Regular cardiac myocyte (primary cell): ENCODE measurements at places on chromosomes 1 and 21. TPM values are rescaled to one million over a fixed set of nuclear protein-coding genes. Genes with fewer than 3 reads are reported as not detected.

Gene AJAP1
- under 0.01 TPM in 1 of 2 replicates, not detected in the other for total RNA-seq

Gene SPOCD1
- 32.8 and 44.0 TPM in 2 replicates for total RNA-seq

Gene OR2AK2
- total RNA-seq, result 0.28 TPM in 1 of 2 replicates, not detected in the other

Gene EXO1
- 5.9 and 29.1 TPM in 2 replicates for total RNA-seq

Gene RCAN1
- 174 and 809 TPM in 2 replicates for total RNA-seq

Gene DIO1
- not detected in 2 replicates for total RNA-seq

Gene OR6K3
- total RNA-seq, result not detected in 2 replicates

Gene AXDND1
- total RNA-seq, result 1.1 and 1.2 TPM in 2 replicates

Gene B4GALT2
- total RNA-seq, result 75.3 and 79.8 TPM in 2 replicates

Gene PROX1
- total RNA-seq, result 0.28 and 0.38 TPM in 2 replicates

Gene FCGR3A
- not detected in 2 replicates for total RNA-seq

Gene KCNC4
- total RNA-seq, result 5.1 and 6.3 TPM in 2 replicates

Gene HCRTR1
- under 0.01 TPM in 1 of 2 replicates, not detected in the other for total RNA-seq

Gene GPA33
- total RNA-seq, result not detected in 2 replicates

Gene CRP
- not detected in 2 replicates for total RNA-seq

Gene ATP6V1G3
- not detected in 2 replicates for total RNA-seq

Gene PLEKHN1
- total RNA-seq, result 0.28 and 0.58 TPM in 2 replicates

Gene SPRR2A
- total RNA-seq, result not detected in 2 replicates

Gene AK4
- total RNA-seq, result 98.2 and 116 TPM in 2 replicates

Gene SELENON
- total RNA-seq, result 10.0 and 11.8 TPM in 2 replicates

Gene TDRD5
- not detected in 2 replicates for total RNA-seq

Gene AGO4
- total RNA-seq, result 9.6 and 13.2 TPM in 2 replicates

Gene FOXE3
- not detected in 2 replicates for total RNA-seq

Gene ADARB1
- 6.1 and 7.9 TPM in 2 replicates for total RNA-seq

Gene MIXL1
- total RNA-seq, result not detected in 2 replicates

Gene LY9
- not detected in 2 replicates for total RNA-seq

Gene CSF1
- total RNA-seq, result 15.0 and 39.7 TPM in 2 replicates

Gene ECM1
- 8.2 and 13.8 TPM in 2 replicates for total RNA-seq

Gene HSD3B2
- not detected in 2 replicates for total RNA-seq

Gene PRKCZ
- 3.3 and 3.7 TPM in 2 replicates for total RNA-seq

Gene KCNK1
- 0.38 and 0.56 TPM in 2 replicates for total RNA-seq

Gene GLIS1
- 0.19 and 0.56 TPM in 2 replicates for total RNA-seq

Gene LAD1
- under 0.01 and 0.19 TPM in 2 replicates for total RNA-seq

Gene SPTA1
- total RNA-seq, result under 0.01 and 0.19 TPM in 2 replicates

Gene PPFIA4
- total RNA-seq, result 9.0 and 39.2 TPM in 2 replicates

Gene RAB7B
- 3.1 and 3.7 TPM in 2 replicates for total RNA-seq

Gene KRTAP10-2
- not detected in 2 replicates for total RNA-seq

Gene KRTAP12-2
- total RNA-seq, result not detected in 2 replicates

Gene GJC2
- total RNA-seq, result 2.7 and 3.1 TPM in 2 replicates

Gene ZBTB17
- 36.9 and 42.8 TPM in 2 replicates for total RNA-seq

Gene TSPEAR
- not detected in 2 replicates for total RNA-seq

Gene PLPPR4
- 5.2 and 18.9 TPM in 2 replicates for total RNA-seq

Gene NMNAT2
- 2.8 and 10.4 TPM in 2 replicates for total RNA-seq

Gene OR2L13
- total RNA-seq, result under 0.01 TPM in 1 of 2 replicates, not detected in the other

Gene REN
- total RNA-seq, result not detected in 2 replicates
